ENCODE measurements at places on chromosomes 2 and 18. TPM values are rescaled to one million over a fixed set of nuclear protein-coding genes. Genes with fewer than 3 reads are reported as not detected.

- DNase-seq, result no peak
Measured at GRCh38 chr2:237720444-237720843, 78.1 kb upstream of the RBM44 start.

- no peak for DNase-seq
Measured at GRCh38 chr2:207589143-207589542, 36.1 kb downstream of the METTL21A start.

The SEMA4F gene
- total RNA-seq, result 2.8 TPM

DNA sequence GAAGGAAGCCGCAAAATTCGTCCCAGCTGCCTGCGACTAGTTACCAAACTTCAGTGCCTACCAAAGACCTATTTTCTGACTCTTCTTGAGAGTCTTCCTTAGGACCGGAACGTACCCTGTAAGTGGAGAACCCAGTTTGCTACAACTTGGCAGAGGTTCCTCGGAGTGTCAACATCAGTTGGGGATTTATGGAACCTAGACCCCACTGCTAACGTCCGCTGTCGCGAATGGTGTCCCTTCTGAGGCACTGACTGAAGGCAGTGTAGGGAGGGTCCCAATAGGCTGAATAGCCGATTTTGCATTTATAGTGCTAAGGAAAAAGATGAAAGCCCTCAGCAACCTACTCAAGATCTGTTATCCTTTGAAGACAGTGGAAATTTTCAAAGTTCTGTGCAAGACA, 568 bp upstream of the STK17B start:
- peak; percentile 40 for DNase-seq

- peak; percentile 39 for DNase-seq
Measured at GRCh38 chr18:36697905-36698304, 130.9 kb downstream of the TPGS2 start.

The CFAP65 gene
- total RNA-seq, result not detected

The HOXD11 gene
- total RNA-seq, result 0.04 TPM

DNA sequence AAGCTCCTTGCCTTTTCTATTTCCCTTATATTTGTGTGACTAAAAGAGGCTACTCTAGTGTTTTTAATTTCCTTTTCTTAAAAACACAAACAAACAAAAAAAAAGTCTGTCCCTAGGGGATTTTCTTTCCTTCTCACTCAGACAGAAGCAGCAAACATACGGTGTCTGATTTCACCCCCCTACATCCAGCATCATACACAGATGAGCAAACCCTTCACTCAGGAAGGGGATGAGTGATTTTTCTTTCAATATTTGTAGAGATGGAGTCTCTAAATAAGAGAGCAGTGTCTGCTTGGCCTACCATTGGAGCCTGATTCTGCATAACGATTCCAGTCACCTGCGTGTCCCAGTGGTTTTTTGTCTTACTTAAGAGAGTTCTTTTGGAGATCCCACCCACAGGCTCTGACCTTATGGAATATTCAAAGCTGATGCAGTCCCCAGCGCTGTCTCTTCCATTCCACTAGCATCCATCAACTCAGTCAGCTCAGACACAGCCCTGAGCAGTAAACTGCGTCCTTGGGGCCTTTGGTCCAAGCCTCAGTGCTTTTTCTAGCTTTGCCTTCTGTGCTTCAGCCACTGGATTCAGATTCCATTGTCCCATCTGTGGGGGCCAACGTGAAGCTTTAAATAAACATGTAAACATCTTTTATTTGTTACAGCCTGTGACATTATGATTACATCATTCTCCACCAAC, 52.6 kb upstream of the TPO start:
- no peak for DNase-seq

The CPLX4 gene
- total RNA-seq, result not detected

DNA sequence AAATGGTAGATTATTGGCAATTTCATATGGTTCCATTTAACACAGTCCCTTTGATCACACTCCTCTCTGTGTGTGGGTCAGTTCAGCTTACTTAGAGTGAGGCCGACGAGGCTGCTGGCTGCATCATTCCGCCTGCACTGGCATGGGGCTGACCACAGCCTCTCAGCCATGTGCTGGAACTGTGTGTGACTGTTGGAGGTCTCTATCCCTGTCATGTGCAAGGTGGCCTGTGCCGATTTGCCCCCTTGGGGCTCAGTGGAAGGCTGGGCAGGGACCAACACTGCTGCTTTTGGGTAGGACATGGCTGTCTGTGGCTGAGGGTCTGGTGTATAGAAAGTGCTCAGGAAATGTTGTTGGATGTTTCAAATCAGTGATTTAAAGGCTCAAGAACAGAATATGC, 454.0 kb upstream of the HS6ST1 start:
- no peak for DNase-seq

The IL37 gene
- not detected for total RNA-seq

The TMEM200C gene
- total RNA-seq, result 1.1 TPM

GRCh38 chr2:28390746-28391563, 1.7 kb upstream of the FOSL2 start:
- DNase-seq, result peak; percentile 94

The UGT1A5 gene
- not detected for total RNA-seq

The MRPL19 gene
- 39.5 TPM for total RNA-seq

The NYAP2 gene
- 0.40 TPM for total RNA-seq

DNA sequence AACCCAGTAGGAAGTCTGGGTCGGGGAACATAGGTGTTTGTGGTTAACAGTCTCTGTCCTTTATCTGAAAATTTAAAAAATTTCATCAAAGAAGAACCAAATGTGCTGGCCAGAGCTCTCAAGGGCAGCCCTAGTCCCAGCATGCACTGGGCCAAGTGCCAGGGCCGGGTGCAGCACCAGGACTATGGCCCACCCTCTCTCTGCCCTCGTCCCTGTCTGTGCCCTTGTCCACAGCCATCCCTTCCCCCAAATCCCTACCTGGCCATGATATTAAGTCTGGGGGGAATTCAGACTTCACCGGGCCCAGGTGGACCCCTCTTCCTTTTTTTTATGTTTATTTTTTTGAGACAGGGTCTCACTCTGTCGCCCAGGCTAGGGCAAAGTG, 14.4 kb upstream of the ZFP36L2 start:
- no peak for DNase-seq

The TDRD15 gene
- total RNA-seq, result not detected

DNA sequence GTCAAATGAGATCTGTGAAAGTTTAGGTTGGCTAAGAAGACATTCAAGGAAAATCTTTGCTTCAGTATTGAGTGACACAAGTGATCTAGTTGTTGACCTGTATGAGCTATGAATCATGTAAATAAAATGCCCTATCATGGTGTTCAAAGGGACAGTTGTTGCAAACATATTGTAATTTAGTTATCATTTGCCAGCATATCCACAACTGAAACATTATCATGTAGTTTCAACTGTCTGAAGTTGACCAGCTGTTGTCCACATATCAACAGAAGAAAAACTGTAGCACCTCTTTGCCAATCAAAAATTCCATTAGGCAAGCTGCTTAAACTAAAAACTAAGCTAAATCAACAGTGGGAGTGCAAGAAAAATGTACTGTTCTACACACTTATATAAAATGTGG, 527.1 kb upstream of the NRXN1 start:
- no peak for DNase-seq

The NEU2 gene
- not detected for total RNA-seq

GRCh38 chr2:225841314-225841713, 441.8 kb downstream of the NYAP2 start:
- DNase-seq, result no peak

DNA sequence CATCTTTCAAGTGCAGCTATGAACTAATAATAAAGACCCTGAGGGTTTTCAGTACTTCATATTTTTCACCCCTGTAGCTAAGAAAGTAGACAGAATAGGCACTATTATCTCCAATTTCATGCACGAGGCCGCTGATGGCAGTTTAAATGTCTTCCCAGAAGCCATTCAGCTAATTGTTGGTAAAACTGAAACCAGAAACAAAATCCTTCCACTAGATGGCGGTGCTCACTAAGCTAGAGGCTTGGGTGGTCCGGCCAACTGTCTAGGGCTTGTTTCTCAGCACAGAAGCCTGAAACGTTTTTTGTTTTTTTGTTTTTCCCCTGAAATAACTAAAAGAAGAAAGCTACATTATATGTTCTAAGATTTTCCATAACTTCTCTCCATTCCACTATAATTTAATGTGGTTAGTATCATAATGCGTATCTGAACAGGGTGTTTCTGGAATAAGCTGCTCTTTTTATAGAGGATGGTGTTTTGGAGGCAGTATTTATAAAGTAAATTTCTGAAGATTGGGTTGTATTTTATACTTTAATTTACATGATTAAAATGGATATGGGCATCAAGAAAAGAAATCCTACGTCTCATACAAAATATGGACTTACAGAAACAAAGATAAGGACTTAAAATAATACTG, 159.4 kb downstream of the PIK3C3 start:
- peak; percentile 90 for DNase-seq

GRCh38 chr2:134558208-134558830, 160.5 kb downstream of the TMEM163 start:
- no peak for DNase-seq

DNA sequence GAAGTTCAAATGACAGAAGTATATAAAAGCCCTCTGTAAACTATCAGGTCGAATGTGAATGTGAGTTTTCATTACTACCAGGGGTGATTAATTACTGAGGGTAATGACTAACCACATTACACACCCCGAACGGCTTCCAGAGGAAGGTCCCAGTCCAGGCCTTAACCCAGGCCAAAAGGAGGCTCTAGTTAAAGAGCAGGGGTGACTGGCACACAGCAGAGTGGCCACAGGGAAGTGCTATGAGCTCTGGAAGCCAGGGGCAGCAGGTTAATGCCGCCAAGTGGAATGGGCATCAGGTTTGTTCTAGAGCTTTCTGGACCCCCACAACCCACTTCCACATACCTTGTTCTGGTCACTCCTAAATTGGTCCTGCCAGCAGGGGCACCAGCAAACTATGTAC, 87.7 kb downstream of the BCL11A start:
- DNase-seq, result no peak

DNA sequence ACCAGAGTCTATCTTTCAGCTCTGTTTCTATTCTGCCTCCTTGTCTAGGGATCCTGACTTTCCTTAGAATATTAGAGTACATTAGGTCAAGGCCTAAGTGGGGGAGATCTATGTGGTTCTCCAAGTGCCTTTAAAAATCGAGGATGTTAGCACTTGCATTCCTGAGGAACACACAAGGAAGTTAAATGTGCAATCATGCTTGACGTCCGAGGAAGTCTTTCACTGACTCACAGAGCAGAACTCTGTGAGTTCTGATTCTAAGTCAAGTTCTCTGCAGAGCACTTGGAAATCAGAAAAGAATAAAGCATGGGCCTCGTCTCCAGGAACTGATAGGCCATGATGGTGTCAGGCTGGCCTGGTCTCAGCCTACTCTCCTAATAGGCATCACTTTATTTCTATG, 17.2 kb downstream of the FHOD3 start:
- no peak for DNase-seq

The SLC39A10 gene
- 24.3 TPM for total RNA-seq

DNA sequence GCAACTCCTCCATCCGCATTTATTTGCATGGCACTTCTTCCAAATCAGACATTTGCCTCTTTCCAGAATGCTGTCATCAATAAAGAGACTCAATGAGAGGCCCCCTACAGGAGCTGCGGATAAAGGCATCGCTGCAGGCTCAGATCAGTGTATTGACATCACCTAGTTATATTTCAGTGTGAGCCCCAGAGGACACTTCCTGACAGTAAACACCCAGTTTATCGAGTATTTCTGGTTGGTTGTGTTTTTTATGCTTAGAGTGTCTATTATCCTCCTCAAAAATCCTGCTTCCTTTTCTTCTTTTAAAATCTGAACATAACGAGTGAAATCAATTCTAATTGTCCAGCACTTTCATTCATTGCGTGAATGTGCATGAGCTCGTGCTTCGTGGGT, 38.8 kb downstream of the NRP2 start:
- DNase-seq, result no peak

- peak; percentile 33 for DNase-seq
Measured at GRCh38 chr2:161709428-161709827, 85.2 kb downstream of the SLC4A10 start.

The CDH19 gene
- total RNA-seq, result 2.3 TPM

DNA sequence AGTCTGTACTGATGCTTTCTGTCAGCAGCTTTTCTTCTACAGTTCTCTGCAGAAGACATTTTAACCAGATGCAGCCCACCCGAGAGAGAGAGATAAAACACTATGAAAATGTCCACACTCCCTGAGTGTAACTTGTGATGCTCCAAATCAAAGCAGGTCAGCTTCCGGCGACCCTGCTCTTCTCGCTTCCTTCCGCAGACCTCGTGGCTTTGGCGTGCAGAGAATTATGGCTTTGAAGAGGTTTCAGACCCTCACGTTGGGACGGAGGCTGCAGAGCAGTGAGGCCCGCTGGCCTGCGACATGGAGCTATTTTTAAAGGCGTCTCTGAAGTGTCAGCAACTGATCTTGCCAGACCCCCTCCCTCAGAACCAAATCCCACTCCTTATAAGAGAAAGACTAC, 41.8 kb downstream of the TMEM163 start:
- peak; percentile 7 for DNase-seq

- DNase-seq, result no peak
Measured at GRCh38 chr2:113229795-113230194, 48.9 kb downstream of the PAX8 start.

DNA sequence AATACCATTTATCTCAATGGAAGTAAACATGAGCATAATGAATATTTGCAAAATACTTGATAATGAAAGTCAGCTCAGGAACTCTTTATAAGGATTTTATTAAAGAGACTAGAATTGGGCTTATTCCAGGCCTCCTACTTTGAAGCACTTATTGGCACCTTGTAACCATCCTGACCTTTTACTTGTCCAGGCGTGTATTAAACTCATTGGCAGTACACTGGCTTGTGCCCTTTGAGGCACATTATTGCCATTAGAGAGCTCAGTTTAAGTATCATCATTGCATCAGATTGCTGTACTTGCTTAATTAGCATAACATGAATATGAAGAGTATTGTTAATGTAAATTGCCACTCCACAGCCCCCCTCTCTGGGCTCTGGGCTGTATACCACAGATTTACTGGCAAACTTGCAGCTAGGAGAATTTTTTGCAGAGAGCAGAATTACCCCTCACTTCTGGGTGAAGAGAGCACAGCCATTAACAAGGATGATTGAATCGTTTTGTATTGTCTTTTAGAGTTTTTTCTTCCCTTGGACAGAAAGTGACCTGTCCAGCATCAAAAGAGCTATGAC, 72.5 kb downstream of the XIRP2 start:
- DNase-seq, result no peak

The MAP3K20 gene
- 77.3 TPM for total RNA-seq
